Cerebellar nuclear complex (tissue), 1 donor: ENCODE measurements at places on chromosomes 12 and 14.

GRCh38 chr14:92407410-92407809, 84.4 kb downstream of the SLC24A4 start:
- no peak for DNase-seq

GRCh38 chr12:14367040-14367661, 1.7 kb downstream of the ATF7IP start:
- no peak for DNase-seq

DNA sequence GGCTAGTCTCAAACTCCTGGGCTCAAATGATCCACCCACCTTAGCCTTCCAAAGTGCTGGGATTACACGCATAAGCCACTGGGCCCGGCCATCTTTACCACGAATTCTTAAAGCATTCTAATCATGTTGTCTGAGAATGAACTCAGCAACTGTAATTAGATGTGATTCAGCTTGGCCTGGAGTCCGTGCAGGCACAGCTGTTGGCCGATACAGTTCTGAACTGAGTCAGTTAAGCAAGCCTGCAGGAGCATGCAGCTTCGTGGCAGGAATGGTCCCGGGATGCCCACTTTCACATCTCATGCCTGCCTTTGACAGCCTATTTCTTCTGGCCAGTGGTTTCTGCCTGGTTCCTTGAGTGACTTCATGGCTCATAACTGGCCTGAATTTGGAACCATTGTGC, 194.1 kb downstream of the ANO6 start:
- DNase-seq: no peak

DNA sequence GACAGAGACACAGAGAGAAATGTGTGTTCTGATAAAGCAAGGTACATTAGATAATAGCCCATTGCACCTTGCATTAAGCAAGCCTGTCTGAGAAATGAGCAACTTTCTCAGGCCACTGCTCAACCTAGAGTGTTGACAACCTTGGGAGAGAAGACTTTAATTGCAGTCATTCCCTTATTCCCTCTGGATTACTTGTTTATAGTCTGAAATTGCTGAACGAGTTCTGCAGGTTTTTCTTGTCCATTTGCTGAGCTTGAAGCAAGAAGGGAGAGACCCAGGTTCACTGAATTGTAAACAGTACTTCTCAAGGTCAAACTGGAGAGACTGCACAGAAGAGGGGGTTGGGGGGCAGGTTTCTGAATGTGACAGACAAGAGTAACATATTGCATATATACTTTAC, 159.4 kb upstream of the PLEKHG7 start:
- DNase-seq: no peak

DNA sequence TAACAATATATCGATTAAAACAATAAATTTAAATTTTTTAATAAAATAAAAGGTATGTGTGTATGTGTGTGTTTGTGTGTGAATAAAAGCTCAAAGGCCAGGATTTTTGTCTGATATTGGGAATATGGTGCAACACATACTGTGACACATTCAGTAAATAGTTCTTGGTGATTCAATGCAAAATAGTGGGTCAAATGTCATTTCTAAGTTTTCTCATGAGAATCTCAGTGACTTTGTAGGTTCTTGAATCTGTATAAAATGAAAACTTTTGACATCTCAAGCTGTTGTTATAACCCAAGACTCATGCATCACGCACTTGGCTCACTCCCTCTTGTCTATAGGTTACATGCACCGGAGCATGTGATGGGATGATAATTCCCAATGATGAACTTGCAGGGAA, 16.2 kb upstream of the MED6 start:
- no peak for DNase-seq

DNA sequence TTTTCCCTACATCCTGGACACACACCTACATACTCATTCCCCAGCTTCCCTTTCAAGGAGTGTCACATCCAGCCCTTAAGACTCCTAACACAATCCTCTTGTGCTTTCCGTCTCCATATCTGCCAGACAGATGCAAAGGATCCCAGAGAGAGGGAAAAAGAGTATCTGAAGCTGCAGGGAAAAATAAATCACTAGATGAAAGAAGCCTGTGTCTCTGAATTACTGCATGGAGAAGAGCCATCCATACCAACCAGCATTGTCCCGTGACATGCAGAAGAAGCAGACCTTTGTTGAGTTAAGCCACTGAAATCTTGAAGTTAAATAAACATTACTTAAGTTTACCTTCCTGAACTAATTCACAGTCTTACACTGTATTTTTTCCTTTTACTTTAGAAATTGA, 54.6 kb downstream of the GTF2A1 start:
- no peak for DNase-seq

GRCh38 chr14:75521415-75522199, 662 bp upstream of the BATF start:
- DNase-seq: no peak

DNA sequence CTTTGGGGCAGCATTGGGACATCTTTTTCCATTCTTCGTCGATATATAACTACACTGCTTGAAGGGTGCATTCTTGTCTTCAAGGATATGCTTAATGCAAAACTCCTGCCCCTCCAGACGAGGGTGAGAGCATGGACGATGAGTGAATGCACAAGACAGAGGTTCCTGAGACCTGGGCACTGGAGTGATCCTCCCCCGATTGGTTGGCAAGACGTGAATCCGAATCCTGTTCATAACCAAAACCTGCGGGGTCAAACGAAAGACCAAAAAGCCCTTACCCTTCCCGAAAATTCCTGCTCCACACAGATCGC, 684 bp downstream of the KANSL2 start:
- no peak for DNase-seq

DNA sequence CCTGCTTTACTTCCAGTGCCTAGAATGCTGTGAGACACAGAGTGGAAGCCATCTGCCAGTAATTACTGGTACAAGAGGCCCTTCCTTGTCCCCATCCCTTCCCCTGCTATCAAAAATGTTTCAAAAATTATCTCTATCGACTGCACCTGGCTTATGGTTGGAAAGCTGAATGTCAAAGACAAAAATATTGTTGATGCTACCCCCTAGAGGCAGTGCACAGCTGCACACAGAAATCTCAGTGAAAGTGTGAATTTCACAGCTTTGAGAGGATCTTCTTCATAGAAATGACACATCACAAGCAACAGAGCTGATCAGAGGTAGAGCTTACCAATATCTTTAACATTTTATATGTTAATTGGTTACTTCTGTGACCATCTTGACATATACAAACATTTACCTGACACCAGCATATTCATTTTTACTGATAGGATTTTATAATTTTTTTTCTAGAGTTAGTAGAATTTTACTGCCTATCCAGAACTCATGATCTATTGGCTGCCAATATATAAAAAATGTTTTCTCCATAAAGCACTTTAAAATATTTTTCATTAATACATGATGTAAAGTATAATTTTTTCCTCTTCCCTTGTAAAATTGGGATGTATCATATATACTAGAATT, 138.0 kb downstream of the AACS start:
- no peak for DNase-seq

- no peak for DNase-seq
These were observed 132.3 kb downstream of the ADGRD1 start for GRCh38 chr12:131085816-131086591.

GRCh38 chr14:45678163-45678562, 425.2 kb upstream of the MIS18BP1 start:
- DNase-seq: no peak

GRCh38 chr14:72545411-72546311, 348.2 kb downstream of the DPF3 start:
- DNase-seq: no peak

DNA sequence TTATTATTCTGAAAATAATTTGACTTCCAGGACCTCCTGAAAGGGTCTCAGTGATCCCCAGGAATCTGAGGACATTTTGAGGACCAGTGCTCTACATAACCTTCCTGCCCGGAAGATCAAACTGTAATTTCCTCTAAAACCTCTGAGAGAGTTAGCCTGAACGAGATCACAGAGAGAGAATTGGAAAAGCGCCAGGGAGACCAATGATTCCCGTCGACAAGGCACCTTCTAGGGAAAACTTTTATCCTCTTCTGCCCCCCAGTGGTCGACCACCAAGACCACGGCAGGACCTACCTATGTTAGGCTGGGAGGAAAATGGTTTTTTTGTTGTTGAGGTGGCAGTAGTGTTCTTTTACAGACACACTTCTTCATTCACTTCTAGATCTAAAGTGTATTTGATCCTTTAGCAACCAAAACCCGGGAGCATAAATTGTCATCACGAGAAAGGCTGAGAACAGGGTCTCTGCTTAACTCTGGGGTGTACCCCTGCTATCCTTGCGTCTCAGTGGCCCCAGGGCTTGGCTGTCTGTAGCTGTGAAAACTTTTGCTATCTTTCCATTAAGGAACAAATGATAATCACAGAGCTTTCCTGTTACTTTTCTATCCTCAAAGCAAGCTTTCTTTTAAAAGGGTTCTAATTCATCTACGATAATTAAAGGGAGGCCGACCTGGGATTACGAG, 62.9 kb upstream of the NID2 start:
- DNase-seq: no peak

DNA sequence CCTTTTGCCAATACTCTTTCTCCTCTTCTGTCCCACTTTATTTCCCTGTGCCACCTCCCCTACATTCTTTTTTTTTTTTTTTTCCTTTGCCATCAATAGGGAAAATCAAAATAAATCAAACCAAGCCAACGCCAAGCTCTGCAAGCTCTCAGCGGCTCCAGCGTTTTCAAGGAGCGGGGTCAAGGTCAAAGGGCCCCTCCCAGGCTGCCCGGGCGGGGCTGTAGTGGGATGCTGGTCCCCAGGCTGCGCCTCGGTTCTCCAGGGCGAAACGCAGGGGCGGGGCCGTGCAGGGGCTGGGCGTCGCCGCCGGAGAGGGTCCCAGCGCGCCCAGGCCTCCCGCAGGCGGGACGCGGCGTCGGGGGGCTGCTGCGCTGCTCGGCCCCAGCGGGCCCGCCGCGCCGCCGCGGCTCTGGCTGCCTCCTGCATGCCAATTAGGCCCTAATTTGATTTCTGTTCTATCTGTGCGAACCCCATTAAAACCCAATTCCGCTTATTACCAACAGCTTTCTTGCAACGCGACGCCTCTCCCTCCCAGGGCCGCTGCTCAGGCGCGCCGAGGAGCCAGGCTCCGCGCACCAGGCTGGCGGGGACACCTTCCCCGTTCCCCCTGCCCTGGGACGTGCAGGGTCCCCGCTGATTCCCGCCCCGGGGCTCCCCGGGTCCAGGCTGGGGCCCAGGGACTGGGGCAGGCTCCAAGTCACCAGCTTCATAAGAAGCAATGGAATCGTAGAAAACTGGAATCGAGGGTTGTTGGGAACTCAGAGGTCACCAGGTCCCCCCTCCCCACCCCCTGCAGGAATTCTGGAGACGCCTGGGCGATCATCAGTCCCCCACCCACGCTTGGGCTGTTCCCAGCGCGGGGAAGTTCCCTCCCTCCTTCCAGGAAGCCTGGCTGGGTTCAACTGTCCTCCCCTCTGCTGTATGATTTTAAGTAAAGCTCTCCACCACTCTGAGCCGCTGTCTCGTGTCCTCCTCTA, 50.7 kb upstream of the MAP1LC3B2 start:
- no peak for DNase-seq

DNA sequence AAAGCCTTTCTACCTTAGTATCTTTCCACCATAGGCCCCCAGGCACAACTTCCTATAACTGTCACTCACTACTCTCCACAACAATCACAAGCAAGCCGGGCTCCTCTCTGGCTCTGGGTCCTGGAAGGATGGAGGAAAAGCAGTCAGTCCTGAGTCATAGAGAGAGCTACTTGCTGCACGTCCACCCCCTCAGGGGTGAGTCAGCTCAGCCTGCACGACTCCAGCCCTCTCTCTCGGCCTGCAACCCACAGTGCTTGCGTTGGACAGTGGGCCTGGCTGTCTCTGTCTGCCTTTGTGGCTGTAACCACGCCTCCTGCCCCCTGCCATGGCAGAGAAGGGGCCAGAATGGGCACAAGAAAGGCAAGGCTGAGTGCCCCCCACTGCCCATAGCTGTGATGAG, 154.1 kb upstream of the FKBP4 start:
- no peak for DNase-seq

DNA sequence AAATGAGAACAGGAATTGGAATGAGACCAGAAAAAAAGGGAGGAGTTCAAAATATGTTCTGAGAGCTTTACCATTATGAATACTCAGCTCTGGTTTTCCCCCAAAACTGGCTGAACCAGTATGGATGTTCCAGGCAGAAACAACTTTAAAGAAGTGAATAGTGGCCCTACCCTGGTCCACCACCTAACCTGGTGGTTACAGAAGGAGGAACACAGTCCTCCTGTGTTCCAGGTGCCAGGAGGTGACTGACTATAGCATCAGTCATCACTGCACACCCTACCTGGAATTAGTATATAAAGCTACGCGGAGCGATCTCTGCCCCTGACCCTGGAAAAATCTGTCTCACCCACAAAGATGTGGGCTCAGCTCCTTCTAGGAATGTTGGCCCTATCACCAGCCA, at the start of gene A2ML1:
Gene A2ML1 (plus strand): TSS at position 324 of the 400 bp plus-strand sequence. CDS start 31 bp downstream, at position 355.
- no peak for DNase-seq

DNA sequence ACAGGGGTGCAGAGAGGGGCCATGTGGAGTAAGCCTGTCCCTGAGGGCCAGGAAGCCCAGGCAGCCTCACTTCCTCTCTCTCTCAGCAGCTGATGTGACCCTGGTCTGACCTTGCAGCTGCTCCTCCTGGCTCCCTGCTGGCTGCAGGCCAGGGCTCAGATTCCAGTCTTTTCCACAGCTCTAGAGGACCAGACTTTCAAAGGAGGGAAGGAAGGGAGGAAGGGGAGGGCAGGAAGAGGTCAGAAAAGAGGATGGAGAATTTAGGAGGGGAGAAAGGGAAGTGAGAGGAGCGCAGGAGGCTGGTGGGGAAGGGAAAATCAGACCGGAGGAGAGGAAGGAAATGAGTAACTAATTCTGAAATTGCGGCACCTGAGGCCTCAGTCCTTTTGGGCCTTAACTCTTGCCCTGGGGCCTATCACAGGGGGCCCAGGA, 40.9 kb upstream of the VASH1 start:
- no peak for DNase-seq

- DNase-seq: no peak
These were observed 23.6 kb upstream of the FOS start for GRCh38 chr14:75254901-75255584.

DNA sequence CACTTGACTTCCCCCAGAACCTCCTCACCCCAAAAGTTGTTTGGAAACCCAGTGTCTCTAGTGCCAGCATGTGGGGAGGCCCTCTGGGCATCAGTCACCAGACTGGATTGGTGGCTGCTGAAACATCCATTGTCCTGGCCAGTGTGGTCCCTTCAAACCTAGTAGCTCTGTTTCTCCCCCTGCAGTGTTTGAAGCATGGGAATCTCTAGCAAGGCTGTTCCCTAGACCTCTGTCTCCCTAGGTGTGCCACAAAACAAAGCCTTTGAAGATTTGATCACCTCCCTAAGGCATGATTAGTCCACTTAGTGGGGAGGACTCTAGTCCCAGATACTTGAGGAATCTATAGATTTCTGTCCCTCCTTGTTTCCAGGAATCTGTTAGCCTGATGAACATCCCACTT, 60.3 kb downstream of the ARF6 start:
- no peak for DNase-seq

GRCh38 chr14:105733081-105734065, 207.0 kb downstream of the TMEM121 start:
- DNase-seq: no peak
